Osteoblast (primary cell): ENCODE measurements at places on chromosomes 2 and 18. TPM values are rescaled to one million over a fixed set of nuclear protein-coding genes. Genes with fewer than 3 reads are reported as not detected.

GRCh38 chr2:200348897-200349563, 42.5 kb downstream of the SPATS2L start:
- DNase-seq, result no peak

DNA sequence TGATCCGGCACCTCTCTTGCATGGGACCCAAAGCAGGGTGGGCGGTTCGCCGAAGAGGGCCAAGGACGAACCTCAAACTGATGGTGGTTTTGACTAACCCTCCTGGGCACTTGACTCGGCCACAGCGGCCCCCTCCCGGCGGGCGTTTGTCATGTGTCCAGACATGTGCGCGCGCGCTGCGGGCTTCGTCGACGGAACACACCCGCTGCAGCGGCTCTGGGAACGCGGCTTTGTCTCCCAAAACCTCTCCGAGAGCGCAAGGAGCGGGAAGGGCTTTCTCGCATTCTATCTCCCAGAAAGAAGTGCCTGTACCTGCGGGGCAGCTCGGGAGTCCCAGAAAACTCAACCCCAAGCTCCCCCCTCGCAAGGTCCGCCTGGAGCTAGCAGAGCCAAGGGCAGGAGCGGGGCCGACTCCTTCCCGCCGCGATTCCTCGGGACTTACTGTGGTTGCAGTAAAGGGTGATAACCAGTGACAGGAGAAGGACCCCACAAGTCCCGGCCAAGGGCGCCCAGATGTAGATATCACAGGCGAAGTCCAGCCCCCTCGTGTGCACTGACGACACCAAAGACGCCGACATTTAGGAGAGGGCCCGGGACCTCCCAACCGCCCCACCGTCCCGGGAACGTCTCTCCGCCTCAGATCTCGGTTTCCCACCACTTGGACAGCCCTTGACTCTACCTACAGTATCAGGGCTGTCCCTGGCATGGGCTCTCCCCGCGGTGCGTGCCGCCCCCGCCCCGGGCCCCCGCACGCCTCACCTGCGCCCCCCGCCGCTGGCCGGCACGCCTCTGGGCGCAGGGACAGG, 1.6 kb downstream of the CD8A start:
- peak; percentile 65 for DNase-seq

DNA sequence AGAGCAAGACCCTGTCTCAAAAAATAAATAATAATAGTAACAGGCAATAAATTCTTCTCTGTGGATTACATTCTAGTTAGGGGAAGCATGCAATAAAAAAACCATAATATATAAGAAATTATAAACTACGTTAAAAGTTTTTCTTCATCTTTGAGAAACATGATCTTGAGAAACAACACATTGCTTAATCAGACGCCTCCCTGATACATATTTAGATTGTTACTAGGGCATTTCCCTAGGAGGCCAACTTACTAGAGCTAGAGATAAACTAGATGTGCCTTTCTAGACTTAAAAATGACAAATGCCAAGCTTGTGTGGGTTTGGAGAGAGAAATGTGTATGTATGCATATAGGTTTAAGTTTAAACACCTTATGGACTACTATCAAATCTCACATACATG, 76.3 kb upstream of the GALNT5 start:
- no peak for DNase-seq

DNA sequence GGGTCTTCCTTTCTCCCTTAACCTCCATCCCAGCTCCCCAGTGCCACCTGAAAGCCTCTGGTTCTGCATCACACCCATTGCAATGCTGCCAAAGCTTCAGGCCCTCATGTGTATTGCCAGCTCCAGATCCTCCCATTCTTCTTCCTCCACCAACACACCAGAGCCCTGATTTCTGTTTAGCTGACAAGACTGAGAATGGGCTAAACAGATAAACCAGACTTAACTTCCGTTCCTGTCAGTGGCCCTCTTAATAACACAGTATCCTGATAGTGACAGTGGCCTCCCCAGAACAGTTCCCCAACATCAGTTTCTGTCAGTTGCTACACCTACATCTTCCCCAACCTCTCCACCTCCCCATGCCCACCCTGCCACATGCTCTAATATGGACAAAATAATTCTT, 31.3 kb upstream of the C1D start:
- DNase-seq, result no peak

The EVA1A gene
- total RNA-seq, result 70.9 and 74.8 TPM in 2 replicates

DNA sequence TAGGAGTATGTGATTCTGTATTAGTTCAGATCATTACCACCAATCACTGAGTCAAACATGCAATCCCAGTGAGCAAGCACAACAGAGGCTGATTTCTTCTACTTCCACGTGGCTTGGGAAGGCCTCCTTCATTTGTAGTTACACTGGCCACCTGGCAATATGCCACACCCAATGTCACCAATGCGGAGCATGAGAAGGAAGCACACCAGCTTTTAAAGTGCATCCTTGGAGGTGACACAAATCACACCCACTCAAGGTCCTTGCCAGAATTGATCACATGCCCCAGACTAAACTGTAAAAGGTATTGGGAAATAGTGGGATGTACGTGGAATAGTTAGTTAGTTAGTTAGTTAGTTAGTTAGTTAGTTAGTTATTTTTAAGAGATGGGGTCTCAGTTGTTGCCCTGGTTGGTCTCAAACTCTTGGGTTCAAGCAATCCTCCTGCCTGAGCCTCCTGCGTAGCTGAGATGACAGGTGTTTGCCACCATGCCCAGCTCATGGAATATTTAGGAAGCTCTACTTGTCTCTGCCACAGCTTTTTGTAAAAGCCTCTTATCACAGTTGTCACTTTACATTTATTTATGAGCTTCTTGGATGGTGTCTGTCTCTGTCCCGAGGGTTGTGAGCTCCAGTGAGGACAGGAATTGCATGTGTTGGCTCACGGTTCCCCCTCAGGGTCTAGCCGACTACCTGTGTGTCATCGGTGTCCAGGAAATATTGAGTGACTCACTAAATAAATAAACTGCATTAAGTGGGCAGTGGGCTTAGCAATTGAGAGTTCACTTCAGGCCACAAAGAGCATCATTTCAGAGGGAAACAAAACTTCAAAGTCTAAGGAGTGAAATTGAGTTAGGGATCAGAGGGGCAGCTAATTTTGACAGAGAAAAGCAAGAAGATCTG, 28.1 kb upstream of the CAB39 start:
- DNase-seq, result no peak

GRCh38 chr2:138974651-138975050, 194.5 kb upstream of the NXPH2 start:
- DNase-seq, result no peak

The ARL4C gene
- total RNA-seq, result 133 and 145 TPM in 2 replicates

DNA sequence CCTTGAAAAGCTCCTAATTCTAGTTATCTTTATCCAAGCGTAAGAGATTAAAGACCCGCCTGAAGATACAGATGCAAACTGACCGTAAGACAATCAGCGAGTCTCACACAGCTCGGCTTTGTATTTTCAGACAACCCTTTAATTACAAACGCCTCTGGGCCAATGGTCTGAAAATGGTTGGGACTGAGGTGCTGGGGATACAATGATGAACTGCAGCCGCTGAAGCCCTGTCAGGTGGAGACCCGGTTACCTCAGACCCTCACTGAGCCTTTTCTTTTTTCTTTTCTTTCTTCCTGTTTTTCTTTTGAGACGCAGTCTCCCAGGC, 715 bp upstream of the CFAP36 start:
- no peak for DNase-seq

DNA sequence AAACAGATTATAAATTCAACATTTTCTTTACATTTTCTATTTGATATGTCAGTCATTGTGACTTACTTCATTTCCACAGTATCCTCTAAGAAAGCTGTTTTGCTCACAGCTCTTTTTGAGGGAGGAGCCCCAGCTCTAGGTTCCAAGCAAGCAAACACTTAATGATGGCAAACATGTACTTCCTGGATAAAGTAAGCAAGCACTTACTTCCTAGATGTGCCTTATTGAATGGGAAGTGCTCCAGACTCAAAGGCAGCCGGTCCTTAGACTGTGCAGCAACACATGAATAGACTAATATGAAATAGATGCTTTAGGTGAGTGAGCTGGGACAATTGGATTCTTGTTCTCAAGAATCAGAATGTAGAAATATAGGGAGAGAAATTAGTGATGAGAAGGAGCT, 2149.8 kb upstream of the PIK3C3 start:
- no peak for DNase-seq

The HK2 gene
- total RNA-seq, result 74.6 and 76.4 TPM in 2 replicates

The EVX2 gene
- under 0.01 TPM in 1 of 2 replicates, not detected in the other for total RNA-seq

DNA sequence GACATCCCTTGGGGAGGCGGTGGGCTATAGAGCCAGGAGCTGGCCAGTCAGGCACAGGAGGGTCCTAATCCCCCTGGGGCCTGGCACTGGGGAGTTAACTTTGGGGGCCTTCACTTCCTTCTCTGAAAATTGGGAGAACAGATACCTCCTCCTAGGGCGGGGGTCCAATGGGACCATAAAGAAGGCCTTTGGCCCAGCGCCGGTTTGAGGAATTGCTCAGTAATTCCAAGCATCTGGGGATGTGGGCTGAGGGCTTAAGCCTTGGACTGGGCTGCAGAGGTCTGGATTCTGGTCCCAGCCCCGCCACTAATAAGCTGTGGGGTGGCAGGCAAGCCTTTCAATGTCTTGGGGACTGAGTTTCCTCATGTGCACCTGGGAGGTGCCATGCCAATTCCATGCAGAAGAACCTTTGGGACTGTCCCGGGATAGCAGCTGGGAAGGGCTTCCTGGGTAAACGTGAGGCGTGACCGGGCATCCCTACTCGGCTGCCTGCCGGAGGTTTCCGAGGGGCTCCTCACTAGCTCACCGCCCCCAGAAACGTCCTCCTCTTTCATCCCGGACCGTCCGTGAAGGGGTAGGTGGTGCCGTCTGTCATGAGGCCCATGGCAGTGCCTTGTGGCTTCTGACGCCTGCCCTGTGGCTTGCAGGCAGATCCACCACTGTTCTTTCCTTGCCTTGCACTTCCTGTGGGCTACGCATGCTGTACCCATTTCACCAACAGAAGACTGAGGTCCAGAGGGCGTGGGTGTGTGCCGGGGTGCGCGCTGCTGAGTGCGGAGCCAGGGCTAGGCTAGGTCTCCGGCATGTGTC, 67.4 kb upstream of the HPCAL1 start:
- DNase-seq, result peak; percentile 88

GRCh38 chr2:165586019-165586418, 116.5 kb downstream of the CSRNP3 start:
- no peak for DNase-seq

DNA sequence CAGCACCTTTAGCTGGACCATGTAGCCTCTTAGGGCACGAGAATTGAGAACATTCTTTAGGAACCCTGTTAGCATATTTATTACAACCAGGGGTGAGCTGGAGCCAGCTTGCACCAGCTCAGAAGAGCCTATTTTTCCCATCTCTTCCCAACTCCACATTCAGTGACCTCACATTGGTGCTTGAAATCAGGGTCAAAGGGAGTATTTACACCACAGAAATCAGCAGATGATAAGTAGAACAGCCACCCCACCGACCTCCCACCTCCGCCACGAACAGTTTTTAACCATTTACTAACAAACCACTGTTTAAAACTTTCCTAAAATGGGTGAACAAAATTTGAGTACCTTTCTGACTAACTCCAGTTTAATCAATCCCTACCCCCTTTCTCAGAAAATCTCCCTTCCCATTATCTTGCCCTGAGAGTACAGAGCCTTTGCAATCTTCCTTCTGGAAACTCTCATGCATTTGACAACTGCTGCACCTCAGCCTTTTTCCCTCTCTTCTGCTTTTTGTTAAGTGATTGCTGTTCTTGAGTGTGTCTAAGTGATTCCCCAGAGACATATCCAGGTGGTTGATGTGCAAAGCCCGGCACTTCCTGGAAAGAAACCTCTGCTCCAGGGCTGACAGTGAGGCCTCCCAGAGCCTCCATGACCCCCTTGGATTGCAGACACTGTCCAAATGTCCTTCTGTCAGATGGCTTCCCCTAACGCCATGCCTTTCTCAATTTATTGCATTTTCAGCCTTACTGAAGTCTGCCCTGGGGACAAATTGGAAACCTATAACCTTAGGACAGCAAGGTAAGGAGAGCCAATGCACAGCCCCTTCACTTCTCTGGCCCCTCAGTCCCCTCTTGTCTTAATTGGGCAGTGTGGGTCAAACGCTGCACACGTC, 389.5 kb upstream of the TNP1 start:
- no peak for DNase-seq

The MZT2A gene
- 45.2 and 59.8 TPM in 2 replicates for total RNA-seq

DNA sequence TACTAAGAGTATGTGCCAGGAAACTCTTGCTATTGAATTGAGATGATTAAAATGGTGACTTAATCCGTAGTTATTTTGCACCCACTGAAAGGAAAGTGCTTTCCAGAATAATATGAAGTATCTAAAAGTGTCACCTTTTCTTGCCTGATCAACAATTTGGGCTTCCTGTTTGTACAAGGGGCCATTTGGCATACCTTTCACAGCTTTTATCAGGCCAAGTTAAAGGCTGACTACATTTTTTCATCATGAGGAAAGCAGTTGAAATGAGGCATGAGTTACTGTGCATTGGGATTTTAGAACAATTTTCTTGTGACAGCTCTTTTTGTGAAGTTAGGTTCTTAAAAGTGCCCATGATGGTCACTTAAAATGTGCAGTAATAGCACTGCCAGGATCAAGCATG, 11.2 kb downstream of the TSN start:
- no peak for DNase-seq

The NEU2 gene
- not detected in 2 replicates for total RNA-seq

The GALNT3 gene
- 11.2 and 12.7 TPM in 2 replicates for total RNA-seq

The MAL gene
- not detected in 2 replicates for total RNA-seq

DNA sequence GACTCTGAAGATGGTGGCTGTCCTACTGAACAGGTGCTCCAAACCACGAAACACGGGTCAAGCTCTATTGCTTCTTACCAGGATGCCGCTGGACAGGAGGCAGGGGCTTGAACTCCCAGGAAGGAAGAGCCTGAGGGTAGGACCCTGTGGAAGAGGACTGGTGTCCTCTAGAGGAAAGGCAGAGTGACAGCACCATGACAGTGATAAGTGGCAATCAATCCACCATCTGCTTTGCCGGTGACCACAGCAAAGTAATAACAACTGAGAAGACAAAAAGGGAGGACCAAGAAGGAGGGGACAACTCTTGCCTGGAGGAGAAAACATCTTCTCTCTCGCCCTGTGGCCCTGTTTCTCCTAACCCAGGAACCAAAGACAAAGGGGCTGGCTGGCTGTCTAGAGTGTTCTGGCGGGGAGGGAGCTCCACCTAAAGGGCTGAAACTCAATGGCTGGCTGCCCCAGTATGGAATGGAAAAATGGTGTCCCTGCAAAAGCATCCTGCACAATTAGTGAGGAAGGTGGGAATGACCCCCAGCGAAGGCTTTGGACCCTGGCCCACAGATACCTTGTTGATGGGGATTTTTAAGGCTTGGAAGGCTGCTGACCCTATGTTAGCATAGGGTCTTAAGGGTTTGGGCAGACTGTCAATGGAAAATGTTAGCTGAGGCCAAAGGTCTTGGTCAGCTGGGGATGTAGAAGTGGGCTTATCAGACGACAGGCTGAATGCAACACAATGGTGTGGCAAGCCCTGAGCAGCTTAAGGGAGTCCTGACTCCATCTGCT, 35.4 kb downstream of the PROC start:
- DNase-seq, result no peak

GRCh38 chr2:59276033-59276432, 1034.9 kb upstream of the FANCL start:
- DNase-seq, result no peak

DNA sequence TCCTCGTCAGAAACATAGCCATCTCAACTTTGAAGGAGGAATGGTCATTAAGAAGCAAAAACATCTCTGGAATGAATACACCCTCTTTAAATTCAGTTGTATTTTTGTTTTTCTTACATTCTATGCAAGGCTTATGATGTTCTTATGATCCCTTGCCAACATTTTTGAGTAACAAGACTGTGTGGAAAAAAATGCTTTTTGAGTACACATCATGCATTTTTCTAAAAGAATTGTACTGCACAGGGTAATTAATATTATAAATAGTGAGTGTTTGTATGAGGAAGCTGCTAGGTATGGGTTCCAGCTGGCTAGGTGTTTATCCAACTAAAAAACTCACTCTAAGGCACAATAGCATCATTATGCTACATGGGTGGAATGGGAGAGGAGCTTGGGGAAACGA, 59.0 kb upstream of the SPATS2L start:
- no peak for DNase-seq

The M1AP gene
- total RNA-seq, result under 0.01 and 0.29 TPM in 2 replicates
